ENCODE measurements at places on chromosomes 16 and 17. TPM values are rescaled to one million over a fixed set of nuclear protein-coding genes. Genes with fewer than 3 reads are reported as not detected.

The NETO2 gene
- total RNA-seq: 43.8 TPM

The ZNF469 gene
- total RNA-seq: 3.2 TPM

The CCL17 gene
- not detected for total RNA-seq

The ZNF48 gene
- total RNA-seq: 9.5 TPM

The LITAFD gene
- total RNA-seq: not detected

The HES7 gene
- 0.39 TPM for total RNA-seq

The ENKD1 gene
- 9.5 TPM for total RNA-seq

The OTOP2 gene
- not detected for total RNA-seq

The SYNGR3 gene
- total RNA-seq: 71.0 TPM

The STAC2 gene
- total RNA-seq: 2.6 TPM

The PPP1R1B gene
- total RNA-seq: 16.5 TPM

The DHRS7C gene
- not detected for total RNA-seq

The TBC1D3K gene
- total RNA-seq: not detected

The ABCC11 gene
- 0.30 TPM for total RNA-seq

The HLF gene
- total RNA-seq: 127 TPM

The TOM1L1 gene
- total RNA-seq: 32.3 TPM

The CPNE7 gene
- total RNA-seq: 20.9 TPM

The PROCA1 gene
- 2.9 TPM for total RNA-seq

The TMC8 gene
- total RNA-seq: 2.0 TPM

The SERPINF2 gene
- total RNA-seq: 1.9 TPM

The CCDC144A gene
- total RNA-seq: 13.7 TPM

The ANKRD40CL gene
- total RNA-seq: not detected

The INCA1 gene
- 0.50 TPM for total RNA-seq

The KRT36 gene
- total RNA-seq: not detected

The LRRC37A gene
- total RNA-seq: 5.2 TPM

The CCL7 gene
- not detected for total RNA-seq

The IRX3 gene
- 2.9 TPM for total RNA-seq

The FBXL19 gene
- total RNA-seq: 15.8 TPM

The SLC35G3 gene
- not detected for total RNA-seq

The XAF1 gene
- total RNA-seq: 30.2 TPM

The CDRT15 gene
- not detected for total RNA-seq

The KCNAB3 gene
- 4.8 TPM for total RNA-seq

The KRTAP4-9 gene
- not detected for total RNA-seq

The G6PC1 gene
- 0.06 TPM for total RNA-seq

The SOST gene
- 0.50 TPM for total RNA-seq

The NSF gene
- 46.8 TPM for total RNA-seq

The SLC38A8 gene
- total RNA-seq: 1.4 TPM

The NPIPB13 gene
- 3.0 TPM for total RNA-seq
